IMR-90 (cell line): ENCODE measurements at places on chromosomes 13 and 19. TPM values are rescaled to one million over a fixed set of nuclear protein-coding genes. Genes with fewer than 3 reads are reported as not detected.

The ZNF665 gene
- 2.5 and 3.0 TPM in 2 replicates for total RNA-seq

The ZNF580 gene
- total RNA-seq: 1.4 and 1.7 TPM in 2 replicates

The KLK2 gene
- not detected in 2 replicates for total RNA-seq

- peaks cover 18% of the 10 kb centered on the region for H3K36me3 ChIP-seq
- H3K27ac ChIP-seq: no peak overlapping the region
- no peak overlapping the region for H3K4me3 ChIP-seq
- no peak for DNase-seq
- peaks cover 9% of the 10 kb centered on the region for H3K4me1 ChIP-seq
These were observed 53.0 kb downstream of the ARHGEF7 start for GRCh38 chr13:111168107-111168506.

DNA sequence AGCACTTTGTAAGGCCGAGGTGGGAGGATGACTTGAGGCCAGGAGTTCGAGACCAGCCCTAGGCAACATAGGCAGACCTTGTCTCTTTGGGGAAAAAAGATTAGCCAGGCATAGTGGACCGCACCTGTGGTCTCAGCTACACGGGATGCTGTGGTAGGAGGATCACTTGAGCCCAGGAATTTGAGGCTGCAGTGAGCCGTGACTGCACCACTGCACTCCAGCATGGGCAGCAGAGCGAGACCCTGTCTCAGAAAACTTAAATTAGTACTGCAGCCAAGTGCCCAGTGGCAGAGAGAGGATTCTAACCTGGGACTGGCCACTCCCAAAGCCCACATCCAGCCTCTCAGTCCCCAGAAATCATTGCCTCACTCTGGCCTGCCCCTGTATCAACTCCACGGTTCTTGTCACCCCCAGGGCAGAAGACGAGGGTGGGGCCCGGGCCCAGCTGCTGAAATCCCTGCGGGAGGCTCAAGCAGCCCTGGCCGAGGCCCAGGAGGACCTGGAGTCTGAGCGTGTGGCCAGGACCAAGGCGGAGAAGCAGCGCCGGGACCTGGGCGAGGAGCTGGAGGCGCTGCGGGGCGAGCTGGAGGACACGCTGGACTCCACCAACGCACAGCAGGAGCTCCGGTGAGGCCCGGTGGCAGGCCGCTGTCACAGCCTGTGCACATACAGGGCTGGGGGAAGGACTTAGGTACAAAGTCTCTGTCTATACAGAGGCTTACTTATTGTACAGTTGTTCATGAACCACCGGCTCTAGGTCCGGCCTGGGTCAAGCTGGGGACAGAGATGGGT lies 53.4 kb downstream of the KCNC3 start:
- no peak for DNase-seq
- no peaks in the 10 kb centered on the region for H3K4me1 ChIP-seq
- H3K27ac ChIP-seq: no peak overlapping the region

- H3K36me3 ChIP-seq: no peaks in the 10 kb centered on the region
- H3K27ac ChIP-seq: no peak overlapping the region
- H3K4me3 ChIP-seq: no peak overlapping the region
- no peaks in the 10 kb centered on the region for H3K27me3 ChIP-seq
- no peaks in the 10 kb centered on the region for H3K4me1 ChIP-seq
- no peak for DNase-seq
These were observed 157.5 kb upstream of the ATXN8OS start for GRCh38 chr13:69950160-69950559.
